Osteoblast (primary cell): ENCODE measurements at places on chromosomes 3 and 15. TPM values are rescaled to one million over a fixed set of nuclear protein-coding genes. Genes with fewer than 3 reads are reported as not detected.

- DNase-seq: peak; percentile 41
Measured at GRCh38 chr3:172315401-172316091, 132.7 kb downstream of the GHSR start.

- no peak for DNase-seq
Measured at GRCh38 chr3:78186404-78186803, 1146.5 kb downstream of the ROBO2 start.

DNA sequence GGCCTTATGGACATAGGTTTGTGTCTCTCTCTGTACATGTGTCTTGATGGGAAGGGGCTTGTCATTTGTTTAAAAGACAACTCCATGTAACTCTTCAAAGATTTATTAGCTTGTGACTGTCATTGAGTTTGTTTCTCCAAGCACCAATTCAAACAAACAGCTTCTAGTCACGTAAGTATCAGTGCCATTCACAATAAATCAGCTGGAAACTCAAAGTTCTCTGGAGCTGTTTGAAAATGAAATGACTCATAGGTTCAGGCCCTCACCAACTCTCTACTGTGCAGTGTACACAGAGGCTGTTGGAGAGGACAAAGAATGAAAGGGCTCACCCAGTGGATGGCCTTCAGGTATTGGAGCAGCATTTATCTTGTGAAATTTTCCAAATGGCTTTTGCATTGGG is 476.3 kb downstream of the AGBL1 start:
- DNase-seq: no peak

GRCh38 chr3:174776123-174776522 is 83.0 kb upstream of the NAALADL2 start:
- DNase-seq: no peak

GRCh38 chr3:169548194-169548593 is 115.3 kb downstream of the MECOM start:
- DNase-seq: no peak

GRCh38 chr3:62677926-62678325 is 197.3 kb downstream of the CADPS start:
- no peak for DNase-seq

DNA sequence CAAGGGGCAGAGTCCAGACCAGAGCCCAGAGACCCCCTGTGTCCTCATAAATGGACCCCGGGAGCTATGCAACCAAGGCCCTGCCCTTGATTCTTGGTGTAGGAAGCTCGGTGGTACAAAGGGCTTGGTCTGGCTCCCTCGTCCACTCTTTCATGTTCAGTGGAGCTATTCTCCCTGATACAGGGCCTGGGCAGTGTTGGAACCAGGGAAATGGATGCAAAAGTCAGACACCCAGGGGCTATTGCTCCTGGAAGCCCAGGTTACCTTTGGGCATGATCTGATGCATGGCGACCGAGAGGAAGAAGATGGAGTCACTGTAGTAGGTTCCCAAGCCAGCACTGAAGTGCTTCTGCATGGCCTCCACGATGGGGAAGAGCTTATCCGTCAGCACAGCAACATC is 44.5 kb downstream of the XXYLT1 start:
- DNase-seq: no peak

- no peak for DNase-seq
Measured at GRCh38 chr3:98733812-98734281, 29.3 kb upstream of the ST3GAL6 start.

- DNase-seq: peak; percentile 93
Measured at GRCh38 chr15:28086175-28086703, 12.9 kb downstream of the OCA2 start.

GRCh38 chr3:64129581-64129980 is 95.7 kb downstream of the PRICKLE2 start:
- DNase-seq: no peak

GRCh38 chr15:89015412-89016097 is 72.7 kb upstream of the ABHD2 start:
- no peak for DNase-seq

DNA sequence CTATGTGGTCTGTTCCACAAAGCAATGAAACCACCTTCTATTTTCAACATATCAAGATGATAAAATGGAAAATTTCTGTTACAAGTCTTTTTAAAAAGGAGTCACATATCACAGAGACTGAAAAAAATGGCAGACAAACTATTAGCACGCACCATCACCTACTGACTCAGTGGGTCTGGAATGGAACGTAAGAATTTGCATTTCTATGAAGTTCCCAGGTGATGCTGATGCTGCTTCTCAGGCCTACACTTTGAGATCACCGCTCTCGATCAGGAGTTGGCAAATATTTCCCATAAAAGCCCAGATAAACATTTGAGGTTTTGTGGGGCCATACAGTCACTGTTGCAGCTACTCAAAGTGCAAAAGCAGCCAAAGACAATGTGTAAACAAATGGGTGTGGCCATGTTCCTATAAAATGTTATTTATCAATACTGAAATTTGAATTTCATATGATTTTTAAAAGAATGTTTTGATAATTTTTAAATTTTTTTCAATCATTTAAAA is 142.9 kb downstream of the ADAM10 start:
- DNase-seq: no peak

GRCh38 chr3:183857863-183858262 is 26.8 kb downstream of the PARL start:
- DNase-seq: no peak

DNA sequence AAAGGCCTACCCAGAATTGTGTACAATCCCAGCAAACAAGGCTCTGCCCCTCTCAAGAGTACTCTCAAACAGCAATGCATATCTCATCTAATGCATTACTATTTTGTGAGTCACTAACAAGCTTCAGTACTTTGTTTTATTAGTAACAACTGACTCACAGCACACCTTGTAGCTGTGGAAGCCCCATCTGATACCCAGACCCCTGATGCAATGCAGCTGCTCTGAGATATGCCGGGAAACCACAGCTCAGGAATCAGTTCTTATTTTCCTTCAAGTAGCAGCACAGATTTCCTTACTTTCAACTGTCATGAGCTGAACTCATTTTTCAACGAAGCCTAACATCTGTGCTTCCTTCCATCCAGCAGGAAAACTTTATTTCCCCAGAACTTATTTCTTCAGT is 37.8 kb downstream of the CCNL1 start:
- DNase-seq: peak; percentile 57

DNA sequence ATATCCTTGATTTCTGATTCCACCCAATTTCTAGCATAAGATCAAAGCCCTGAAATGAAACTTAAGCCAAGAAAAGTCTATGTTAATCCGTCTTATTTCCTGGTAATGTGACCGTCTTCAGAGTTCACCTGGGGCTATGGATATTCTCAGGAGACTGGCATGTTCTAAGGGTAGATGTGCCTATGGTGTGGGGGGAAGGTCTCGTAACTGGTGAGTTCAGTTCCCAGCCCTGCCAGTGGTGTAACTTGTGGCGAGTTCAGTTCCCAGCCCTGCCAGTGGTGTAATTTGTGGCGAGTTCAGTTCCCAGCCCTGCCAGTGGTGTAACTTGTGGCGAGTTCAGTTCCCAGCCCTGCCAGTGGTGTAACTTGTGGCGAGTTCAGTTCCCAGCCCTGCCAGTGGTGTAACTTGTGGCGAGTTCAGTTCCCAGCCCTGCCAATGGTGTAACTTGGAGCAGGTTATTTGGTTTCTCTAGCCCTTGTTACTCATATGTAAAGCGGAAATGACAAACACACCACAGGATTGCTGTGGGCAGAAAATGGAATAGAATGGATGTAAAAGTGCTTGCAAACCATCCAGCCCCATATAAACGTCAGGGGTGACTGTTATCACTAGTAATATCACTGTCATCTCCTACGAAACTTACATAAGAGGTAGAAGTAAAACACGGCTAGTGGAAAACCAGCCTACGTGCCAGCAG is 30.4 kb downstream of the SLC51A start:
- peak; percentile 97 for DNase-seq

GRCh38 chr3:112010636-112011035 is 11.9 kb downstream of the TAGLN3 start:
- DNase-seq: no peak

DNA sequence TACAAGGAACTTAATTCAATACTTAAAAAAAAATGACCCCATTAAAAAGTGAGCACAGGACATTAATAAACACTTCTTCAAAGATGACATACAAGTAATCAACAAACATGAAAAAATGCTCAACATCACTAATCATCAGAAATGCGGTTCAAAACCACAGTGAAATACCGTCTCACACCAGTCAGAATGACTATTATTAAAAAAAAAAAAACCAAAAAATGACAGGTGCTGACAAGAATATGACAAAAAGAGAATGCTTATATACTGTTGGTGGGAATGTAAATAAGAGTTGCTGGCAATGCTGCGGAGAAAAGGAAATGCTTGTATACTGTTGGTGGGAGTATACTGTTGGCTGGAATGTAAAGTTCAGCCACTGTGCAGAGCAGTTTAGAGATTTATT is 358.3 kb upstream of the CBLB start:
- DNase-seq: no peak

GRCh38 chr3:132997404-132998185 is 40.6 kb upstream of the TMEM108 start:
- DNase-seq: no peak

DNA sequence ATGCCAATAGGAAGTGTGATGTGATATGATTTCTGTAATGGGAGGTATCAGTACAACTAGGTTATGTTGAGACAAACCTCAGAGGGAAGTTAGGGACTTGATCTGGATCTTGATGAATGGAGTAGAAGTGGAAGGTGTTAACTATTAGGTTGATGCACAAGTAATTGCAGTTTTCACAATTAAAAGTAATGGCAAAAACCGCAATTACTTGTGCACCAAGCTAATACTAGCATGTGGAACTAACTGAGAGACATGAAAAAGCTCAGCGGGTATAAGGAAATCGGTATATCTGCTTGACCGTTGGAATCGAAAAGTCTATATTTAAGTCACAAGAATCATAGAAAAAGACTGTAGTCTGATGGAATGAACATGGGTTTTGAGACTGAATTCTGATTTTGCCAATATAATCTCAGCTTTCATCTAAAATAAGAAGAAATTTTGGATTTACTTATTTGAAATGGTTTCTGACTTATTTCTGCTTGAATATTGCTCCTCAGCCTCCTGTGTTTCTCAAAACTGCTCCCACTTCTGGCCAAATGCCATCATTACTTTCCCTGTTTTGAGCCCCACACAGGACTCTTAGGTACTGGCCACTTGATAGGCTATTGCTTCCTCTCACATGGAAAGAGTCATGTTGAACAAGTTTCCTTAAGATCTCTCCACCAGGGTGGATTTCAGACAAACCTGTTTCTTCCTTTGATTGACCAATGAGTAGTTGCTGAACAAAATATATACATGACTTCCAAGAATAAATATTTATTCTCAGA is 271.5 kb upstream of the COL8A1 start:
- DNase-seq: no peak

Gene PLA2G4E
- total RNA-seq: not detected in 2 replicates

Gene NR1D2
- total RNA-seq: 70.6 and 77.5 TPM in 2 replicates

Gene CPNE4
- not detected in 2 replicates for total RNA-seq

Gene NR2E3
- under 0.01 TPM in 2 replicates for total RNA-seq

Gene MYO1E
- total RNA-seq: 220 and 336 TPM in 2 replicates

Gene CAV3
- not detected in 2 replicates for total RNA-seq

Gene CX3CR1
- total RNA-seq: under 0.01 TPM in 2 replicates

Gene TOPAZ1
- total RNA-seq: not detected in 2 replicates
